Psoas muscle (tissue), 8 donors: ENCODE measurements at places on chromosomes 13 and 19. TPM values are rescaled to one million over a fixed set of nuclear protein-coding genes. Genes with fewer than 3 reads are reported as not detected.

IGSF23 gene
- not detected for total RNA-seq

GRCh38 chr19:11437955-11438354 is 2.5 kb downstream of the PRKCSH start:
- no peak overlapping the region for H3K27ac ChIP-seq
- DNase-seq = no peak
- no peak overlapping the region for H3K4me3 ChIP-seq
- no peaks in the 10 kb centered on the region for H3K27me3 ChIP-seq
- peaks cover 9% of the 10 kb centered on the region for H3K4me1 ChIP-seq
- H3K36me3 ChIP-seq = no peaks in the 10 kb centered on the region

FBN3 gene
- total RNA-seq = 0.02 TPM

DNA sequence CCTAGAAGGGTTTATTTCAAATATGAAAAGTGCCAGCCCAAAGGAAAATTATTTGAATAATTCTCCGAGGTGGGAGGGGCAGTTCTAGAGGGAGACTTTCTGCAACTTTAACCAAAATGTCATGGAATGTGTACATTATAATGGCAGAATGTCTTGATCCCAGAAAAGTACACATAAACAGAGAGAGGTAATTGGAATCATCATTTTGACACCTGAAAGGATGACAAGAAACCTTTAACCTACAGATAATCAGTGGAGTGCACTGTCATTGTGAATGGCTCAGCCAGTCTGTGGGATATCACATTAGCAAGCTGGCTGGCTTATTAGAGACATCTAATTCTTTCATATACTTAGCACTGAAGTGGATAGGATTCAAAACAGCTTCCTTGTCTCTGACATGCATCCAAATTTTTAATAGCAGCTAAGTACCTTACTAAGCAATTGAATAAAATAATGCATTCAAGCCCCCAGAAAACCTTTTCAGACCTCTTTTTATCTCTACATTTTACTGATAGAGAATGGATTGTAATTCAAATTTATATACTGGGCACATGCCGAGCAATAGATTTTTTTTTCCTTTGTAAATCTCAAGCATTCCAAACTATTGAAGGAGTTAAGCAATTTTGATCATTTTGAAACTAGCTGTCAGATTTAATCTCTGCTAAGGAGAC is 468.6 kb downstream of the COG6 start:
- H3K36me3 ChIP-seq = no peaks in the 10 kb centered on the region
- H3K27me3 ChIP-seq = no peaks in the 10 kb centered on the region
- no peak overlapping the region for H3K27ac ChIP-seq
- no peak for DNase-seq
- no peak overlapping the region for H3K4me3 ChIP-seq

- H3K27me3 ChIP-seq = no peaks in the 10 kb centered on the region
- no peaks in the 10 kb centered on the region for H3K4me1 ChIP-seq
- DNase-seq = no peak
- no peaks in the 10 kb centered on the region for H3K36me3 ChIP-seq
These were observed 59.4 kb upstream of the SPRY2 start for GRCh38 chr13:80400164-80400864.
